DMS79 (cell line): ENCODE measurements at places on chromosomes 3 and 15.

DNA sequence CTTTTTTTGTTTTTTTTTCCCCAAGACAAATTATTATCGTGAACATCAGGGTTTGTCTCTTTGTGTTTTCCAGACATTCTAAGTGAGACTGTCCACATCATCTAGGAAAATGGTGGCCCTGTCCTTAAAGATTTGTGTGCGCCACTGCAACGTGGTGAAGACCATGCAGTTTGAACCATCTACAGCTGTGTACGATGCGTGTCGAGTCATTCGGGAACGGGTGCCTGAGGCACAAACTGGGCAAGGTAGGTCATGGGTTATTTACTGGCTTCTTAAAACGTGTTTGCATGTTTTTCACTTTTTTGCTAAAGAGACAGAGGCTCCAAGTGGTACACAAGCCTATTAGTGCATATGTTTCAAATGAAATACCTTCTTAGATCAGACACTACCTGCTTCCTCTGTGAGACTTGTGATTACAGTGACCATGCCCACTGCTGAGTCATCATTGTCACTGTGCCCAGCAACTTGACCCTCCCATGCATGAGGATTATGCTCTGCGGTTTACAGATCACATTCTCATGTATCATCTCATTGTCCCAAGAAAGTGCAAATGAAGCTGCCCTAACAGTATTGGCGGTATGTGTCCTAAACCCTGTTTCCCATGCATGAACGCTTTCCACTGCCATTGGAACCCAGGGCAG, 395.2 kb upstream of the TPM1 start:
- no peak for DNase-seq

- DNase-seq: no peak
Measured at GRCh38 chr3:35649405-35649804, 10.1 kb downstream of the ARPP21 start.

- no peak for DNase-seq
Measured at GRCh38 chr3:58567251-58567515, 10.0 kb downstream of the FAM107A start.

DNA sequence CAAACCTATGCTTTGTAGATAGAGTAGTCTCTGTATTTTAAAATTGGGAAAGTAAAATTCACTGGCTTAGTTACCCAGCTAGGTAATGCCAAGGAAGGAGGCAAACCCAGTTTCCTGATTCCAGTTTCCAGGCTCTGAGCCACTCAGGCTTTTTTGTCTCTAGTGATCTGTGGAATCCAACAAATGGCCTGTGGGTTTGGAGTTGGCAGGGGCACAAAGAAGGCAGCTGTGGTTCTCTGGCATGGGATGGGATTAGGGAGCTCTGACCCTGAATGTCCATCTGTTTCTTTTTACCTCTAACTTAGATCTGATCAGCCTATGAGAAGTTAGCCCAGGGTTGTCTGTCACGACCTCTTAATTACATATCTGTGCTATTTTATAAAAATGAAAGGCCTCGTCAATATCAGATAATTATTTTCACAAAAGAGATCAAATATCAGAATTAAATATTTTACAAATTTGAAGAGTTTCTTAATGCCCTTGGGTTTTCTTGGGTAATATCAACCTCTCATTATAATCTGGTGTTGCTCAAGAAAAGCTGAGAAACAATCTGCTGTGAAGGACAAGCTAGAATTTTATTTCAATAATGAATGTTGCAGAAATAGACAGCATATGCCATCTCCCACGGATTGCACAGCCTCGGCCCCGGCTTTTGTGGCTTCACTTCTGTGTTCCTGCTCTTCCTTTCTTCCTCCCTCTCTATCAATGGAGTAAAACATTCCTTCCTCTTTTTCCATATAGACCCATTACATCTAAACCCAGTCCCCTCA, 63.7 kb upstream of the DAZL start:
- DNase-seq: no peak
